ENCODE measurements at places on chromosomes 6 and 20. TPM values are rescaled to one million over a fixed set of nuclear protein-coding genes. Genes with fewer than 3 reads are reported as not detected.

Gene CDKN1A
- 68.0 TPM for total RNA-seq

- DNase-seq = no peak
Observed at GRCh38 chr6:162683135-162683534, 44.4 kb downstream of the PRKN start.

Gene CDK5RAP1
- total RNA-seq = 31.4 TPM

DNA sequence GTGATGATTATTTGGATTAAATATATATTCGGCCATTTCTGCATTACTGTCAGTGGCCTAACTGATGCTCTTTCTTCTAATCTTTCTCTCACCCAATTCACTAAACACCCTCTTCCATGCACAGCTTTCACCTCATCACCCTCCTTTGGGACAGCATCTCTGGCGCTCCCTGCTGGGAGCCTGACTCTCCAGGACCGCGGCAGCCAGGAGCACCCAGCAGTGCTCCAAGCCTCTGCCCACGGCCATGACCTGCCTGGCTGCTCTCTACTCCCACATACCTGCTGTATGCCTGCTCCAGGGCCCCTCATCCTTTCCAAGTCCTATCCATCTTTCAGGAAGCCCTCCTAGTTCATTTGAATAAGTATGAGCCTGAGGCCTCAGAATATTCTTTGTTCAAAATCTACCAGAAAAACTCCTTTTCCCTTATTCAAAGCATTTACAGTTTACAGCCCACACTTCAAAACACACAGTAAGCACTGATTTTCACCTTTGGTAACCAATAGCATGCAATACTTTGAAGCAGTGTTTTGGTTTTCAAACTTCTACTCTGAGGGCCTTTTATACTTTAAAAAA, 15.2 kb downstream of the CTCFL start:
- peak; percentile 70 for DNase-seq

DNA sequence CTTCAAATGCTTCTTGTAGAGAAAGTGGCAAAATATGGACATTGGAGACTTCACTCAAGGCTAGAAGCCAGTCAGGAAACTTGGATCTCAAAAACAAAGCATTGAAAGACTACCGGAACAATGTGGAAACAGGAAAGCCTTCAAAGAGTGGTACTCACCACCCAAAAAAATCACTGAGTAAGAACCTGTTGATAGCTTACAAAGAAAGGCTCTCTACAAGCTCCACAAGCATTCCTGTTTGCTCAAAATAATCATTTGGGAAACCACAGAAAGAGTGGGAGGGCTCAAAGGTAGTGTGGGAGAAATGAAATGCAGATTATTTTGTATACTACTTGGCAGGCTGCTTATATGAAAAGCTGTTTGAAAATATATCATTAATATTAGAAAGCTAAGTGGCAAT, 9.5 kb upstream of the DST start:
- DNase-seq = peak; percentile 14

DNA sequence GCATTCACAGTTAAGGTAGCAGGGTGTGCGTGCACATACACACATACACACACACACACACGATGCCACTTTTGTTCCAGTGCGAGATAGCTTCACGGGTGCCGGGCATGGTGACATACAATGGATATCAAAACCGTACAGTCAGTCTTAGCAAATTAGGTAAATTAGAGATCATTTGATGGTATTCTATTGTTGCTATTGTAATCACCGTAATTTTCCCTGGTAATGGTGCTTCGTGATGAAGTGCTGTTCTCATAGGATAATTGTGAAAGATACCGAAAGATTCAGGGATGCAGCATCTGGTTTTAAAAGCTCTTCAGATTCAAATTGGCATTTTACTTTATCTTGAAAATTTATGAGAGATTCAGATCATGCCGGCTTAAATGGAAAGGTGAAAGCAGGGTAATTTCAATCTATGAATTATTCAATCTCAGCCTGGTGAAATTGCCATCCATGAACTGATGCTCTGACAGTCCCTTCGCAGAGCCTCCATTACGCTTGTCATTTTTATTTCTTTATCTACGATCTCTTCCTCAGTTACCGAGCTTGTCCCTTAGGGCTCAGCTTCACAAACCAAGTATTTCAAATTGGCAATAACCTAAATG, 71.3 kb upstream of the SOX4 start:
- DNase-seq = no peak
